Tongue (tissue), 3 donors: ENCODE measurements at places on chromosomes 3 and 15.

DNA sequence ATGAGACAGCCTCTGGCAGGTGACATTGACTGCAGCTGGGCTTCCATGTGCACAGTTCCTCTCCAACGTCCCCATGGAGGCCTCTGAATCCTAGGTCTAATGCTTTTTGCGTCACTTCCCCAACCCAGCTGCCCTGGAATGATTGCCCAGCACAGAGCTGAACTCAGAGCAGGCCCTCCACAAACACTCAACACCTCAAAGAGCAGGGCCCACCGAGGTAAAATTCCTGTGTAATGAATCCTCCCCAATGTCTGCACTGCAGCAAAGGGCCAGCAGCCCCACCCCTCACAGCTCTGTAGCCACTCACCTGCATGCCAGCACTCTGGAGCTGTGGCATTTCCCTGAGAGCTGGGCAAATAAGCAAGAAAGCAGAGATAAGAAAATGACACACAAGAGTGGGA, 42.6 kb upstream of the DUSP7 start:
- no peak for DNase-seq

- DNase-seq: no peak
These were observed 74.4 kb upstream of the MDFIC2 start for GRCh38 chr3:70386846-70387245.

- DNase-seq: peak; percentile 70
These were observed 187.3 kb upstream of the ZNF385D start for GRCh38 chr3:21938267-21938681.

DNA sequence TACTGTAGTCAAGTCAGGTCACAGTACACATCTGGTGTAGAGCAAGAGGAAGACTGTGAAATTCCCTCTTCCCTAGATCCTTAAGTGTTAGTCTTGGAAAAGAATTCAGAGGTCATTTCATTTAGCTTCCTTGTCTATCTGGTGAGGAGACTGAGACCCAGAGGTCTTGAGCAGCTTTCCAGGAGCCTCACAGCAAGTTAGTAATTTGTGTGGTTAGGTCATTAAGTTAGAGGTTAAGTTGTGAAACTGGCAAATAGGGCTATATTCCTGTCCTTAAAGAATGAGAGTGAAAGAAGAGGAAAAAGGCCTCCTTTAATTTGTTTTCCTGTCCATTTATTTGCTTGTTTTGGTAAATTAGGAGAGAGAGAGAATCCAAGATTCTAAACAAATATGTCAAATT, 9.0 kb downstream of the PODXL2 start:
- no peak for DNase-seq

DNA sequence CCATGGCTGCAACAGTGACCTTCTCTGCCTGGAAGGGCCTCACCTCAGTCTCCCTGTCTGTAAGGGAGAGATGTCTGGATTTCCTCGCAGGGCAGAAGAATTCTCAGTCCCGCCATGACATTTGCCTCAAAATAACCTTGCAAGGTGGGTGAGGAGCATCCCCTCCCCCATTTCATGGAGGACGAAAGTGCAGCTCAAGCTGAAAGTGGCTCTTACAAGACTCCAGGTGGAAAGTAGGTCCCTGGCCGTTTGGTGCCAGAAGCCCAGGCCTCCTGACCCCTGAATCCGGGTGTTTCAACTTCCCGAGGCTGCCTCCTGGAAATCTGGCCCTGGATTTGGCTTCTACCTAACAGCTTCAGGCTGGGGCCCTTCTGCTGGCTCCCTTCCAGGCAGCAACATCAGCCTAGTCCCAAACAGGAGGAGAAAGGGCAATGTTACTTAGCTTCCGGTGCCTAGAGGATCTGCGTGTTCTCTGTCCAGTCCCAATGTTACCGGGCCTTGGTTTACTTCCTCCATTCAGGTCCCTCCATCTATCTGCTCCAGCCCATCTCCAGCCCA, 769 bp upstream of the CSPG4 start:
- peak; percentile 88 for DNase-seq

DNA sequence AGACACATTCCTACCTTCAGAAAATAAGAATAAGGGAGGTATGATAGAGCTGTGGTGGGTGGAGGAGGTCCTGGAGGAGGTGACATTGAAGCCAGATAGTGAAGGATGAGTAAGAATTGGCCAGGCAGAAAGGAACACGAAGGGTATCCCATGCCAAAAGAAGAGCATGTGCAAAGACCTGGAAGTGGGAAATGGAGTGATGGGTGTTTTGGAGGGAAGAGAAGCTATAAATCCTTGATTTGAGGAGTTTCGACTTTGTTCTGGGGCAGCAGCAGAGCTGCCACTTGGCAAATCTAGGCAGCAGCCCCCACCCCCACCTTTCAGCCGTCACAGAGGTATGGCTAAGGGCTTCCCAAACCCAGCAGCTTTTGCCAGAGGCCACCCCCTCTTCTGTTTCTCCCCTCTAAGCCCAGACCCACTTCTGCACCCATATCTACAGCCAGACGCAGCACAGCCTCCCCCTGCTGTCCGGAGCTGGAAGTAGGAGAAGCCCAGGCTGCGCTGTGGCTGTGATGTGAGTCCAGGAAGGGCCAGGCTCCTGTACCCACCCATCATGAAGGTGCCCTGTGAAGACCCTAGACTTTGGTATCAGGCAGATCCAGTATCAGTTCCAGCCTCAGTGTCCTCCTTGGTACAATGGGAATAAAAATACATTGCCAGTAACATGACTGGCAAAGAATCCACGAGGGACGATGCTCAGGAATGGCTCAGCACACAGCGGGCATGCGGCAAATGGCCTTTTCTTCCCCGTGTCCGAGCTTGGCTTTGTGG, 188.7 kb upstream of the LINGO1 start:
- DNase-seq: peak; percentile 87

DNA sequence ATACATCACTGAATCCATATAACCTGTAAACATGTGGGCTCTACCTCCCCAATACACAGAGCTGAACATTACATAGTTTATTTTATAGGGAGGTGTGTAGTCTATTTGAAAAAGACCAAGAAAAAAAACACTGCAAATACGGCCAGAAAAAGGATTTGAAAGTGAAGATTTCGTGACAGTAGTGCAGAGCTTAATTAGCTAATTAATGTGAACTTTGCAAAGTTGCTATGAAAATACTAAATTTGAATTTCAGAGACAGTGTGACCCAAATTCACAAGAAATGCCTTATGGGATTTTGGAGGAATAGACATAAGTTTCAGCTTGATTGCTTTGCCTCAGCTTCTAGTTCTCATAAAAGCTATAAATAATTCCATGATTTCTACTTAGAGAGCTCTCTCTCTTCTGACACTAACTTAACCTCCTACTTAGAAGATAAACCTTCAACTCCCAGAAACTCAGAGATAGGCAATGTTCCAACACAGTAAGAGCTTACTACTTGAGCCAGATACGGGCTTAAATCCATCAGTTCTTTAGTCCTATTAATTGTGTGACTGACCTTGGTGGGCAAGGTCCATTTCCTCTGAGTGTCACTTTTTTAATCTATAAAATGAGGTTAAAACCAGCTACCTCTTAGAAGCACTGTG, 87.3 kb upstream of the THBS1 start:
- DNase-seq: no peak

DNA sequence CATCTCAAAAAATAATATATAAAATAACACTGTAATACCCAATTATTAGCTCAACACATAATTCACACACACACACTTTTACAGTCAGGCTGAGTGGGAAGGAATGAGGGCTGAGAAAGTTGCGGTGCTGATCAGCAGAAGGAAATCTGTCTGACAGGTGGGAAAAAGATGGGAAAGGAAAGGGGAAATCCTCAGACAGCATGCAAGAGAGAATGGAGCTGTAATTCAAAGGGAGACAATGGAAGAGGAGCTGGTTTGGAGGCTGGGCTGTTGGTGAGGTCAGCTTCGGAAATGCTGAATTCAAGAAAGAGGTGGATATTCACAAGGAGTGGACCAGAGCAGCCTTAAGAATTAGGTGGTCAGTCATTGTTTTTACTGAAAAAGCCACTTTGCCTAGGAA, 121.6 kb upstream of the LMOD3 start:
- DNase-seq: no peak

DNA sequence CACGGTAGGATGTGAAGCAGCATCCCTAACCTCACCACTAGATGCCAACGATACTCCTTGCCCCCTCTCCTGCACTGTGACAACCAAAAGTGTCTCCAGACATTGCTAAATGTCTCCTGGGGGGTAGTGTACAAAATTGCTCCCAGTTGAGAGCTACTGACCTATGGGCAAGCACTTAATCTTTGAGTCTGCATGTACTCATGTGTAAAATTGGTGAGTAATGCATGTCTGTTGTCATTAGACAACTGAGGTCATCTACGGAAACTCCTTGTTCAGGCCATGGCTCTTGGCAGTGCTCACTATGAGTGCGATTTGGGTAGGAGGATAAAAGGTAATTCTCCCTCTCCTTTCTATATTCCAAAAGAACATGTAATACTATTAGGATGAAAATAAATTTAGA, 29.2 kb downstream of the PDHB start:
- DNase-seq: no peak

GRCh38 chr3:123296261-123296660, 94.5 kb downstream of the SEC22A start:
- DNase-seq: no peak

DNA sequence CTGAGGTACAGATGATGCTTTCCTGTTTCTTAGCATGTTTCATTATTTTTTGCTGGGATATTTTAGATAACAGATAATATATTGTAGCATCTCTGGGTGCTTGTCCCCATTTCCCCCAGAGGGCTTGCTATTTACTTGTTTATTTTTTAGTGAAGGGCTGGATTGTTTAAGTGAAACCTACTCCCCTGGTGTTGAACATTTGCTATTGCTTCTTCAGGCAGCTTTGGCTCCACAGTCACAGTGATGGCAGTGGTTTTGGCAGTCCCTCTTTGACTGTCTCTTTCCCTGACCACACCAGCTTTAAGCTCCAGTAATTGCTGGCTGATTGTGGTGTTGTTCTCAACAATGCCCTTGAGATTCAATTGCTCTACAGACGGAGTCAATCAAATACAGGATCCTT, 128.9 kb downstream of the KLF13 start:
- no peak for DNase-seq

GRCh38 chr15:88617031-88617722, 4.0 kb upstream of the AEN start:
- DNase-seq: no peak

- DNase-seq: no peak
These were observed 11.4 kb downstream of the SPRED1 start for GRCh38 chr15:38263996-38264395.

GRCh38 chr3:32897981-32898623, 53.3 kb upstream of the CCR4 start:
- DNase-seq: no peak

- DNase-seq: no peak
These were observed 16.7 kb downstream of the MEGF11 start for GRCh38 chr15:66236806-66237375.

DNA sequence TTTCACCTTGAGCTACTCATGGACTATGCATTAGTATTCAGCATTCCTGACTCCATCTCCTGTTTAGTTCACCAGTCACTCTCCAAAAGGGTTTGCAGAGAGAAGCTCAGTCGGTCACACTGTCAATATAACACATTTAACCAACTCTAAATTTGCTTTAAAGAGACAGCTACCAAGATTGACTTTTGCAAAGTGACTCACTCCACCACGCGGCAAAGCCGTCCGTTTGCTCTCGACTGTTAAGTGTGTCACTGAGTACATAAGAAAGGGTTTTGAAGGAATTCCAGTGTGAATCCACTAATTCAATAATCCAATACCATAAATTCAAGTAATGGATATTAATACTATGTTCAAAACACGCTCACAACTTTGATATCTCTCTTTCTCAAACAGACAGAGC, 1006.7 kb upstream of the NR2F2 start:
- no peak for DNase-seq

GRCh38 chr3:10328460-10329071, 7.7 kb upstream of the SEC13 start:
- no peak for DNase-seq

DNA sequence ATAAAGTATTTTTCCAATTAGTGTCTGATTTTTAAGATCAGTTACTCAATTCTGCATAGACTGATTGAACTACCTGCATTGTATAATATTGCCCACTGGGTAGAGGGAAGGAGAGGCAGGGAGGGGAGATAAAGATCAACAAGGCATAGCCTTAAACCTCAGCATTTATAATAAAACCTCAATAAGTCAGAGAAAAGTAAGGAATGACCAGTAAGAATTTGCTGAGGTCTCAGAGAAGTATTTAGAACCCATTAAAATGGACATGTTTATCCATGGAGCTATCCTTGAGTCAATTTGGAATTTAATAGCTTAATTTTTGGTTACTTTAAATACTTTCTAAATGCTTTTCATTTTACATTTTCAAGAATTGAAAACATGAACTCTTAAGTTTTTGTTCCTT, 62.5 kb downstream of the ARMC8 start:
- DNase-seq: no peak

DNA sequence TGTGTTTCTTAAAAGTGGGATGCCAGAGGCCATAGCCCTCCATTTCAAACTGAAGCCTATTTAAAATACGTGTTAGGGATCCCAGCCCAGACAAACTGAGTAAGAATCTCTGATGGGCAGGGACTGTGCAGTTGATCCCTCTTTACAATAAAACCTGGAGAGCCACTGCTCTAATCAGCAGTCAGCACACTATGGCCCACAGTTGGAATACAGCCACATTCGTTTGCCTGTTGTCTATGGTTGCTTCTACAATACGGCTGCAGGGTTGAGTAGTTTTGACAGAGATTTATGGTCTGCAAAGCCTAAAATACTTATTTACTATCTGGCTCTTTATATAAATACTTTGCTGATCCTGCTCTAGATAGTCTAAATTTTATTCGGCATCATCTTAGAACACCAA, 32.4 kb downstream of the TJP1 start:
- DNase-seq: no peak

DNA sequence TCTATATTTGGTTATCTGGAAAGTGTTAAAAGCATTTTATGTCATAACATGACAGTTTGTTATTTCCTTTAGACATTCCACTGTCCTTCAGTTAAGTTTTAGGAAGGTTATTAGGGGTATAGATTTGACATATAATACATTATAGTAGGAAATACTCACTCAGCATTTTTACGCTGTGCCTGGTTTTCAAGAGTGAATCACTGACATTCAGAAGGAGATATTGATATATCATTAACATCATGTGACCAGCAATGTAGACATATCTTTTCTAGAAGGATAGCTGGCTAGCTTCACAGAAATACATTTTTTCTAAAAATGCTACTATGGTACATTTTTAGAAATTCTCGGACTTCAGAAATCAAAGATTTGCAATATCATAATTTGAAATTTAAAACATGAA, 57.6 kb downstream of the OPA1 start:
- no peak for DNase-seq

- DNase-seq: no peak
These were observed 20.1 kb downstream of the VPS8 start for GRCh38 chr3:184832044-184832443.

GRCh38 chr3:76765511-76765910, 274.4 kb upstream of the ROBO2 start:
- no peak for DNase-seq

GRCh38 chr3:113374078-113374477, 67.2 kb downstream of the CFAP44 start:
- DNase-seq: peak; percentile 43
